ENCODE measurements at places on chromosomes 3 and 15.

GRCh38 chr3:74001436-74001835 lies 376.7 kb upstream of the PDZRN3 start:
- DNase-seq: no peak

DNA sequence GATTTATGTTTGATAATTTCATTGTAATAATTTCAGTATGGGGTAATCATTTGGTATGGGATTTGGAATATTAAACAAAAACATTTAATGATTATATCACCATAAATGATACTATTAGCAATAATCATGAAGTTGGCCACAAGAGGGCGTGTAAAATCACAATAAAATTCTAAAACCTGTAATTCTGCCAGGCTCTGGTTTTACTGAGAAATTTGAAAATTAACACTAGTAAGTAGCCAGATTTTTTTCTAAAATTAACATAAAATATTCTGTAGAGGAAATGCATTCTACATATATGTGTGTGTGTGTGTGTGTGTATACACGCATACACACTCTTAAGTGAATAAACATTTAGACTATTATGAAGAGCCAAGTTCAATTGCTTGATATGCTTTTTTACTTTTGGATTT lies 40.5 kb downstream of the FEZF2 start:
- no peak for DNase-seq

- no peak for DNase-seq
These were observed 76.4 kb upstream of the TRPM1 start for GRCh38 chr15:31177951-31178350.

DNA sequence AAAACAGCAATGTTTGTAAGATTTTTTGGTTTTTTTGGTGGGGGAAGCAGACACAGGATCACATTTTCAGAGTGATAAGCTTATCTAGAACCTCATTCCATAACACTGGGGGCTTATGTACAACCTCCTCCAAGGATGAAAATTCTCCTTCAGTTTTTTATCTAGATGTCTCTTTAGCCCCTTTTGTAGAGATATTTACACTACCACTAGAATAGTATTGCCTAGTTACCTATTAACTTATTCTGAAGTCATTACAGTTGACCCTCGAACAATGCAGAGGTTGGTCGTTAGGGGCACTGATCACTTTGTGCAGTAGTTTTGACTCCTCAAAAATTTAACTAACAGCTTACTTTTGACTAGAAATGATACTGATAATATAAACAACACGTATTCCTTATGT lies 32.8 kb downstream of the IFT57 start:
- DNase-seq: no peak

DNA sequence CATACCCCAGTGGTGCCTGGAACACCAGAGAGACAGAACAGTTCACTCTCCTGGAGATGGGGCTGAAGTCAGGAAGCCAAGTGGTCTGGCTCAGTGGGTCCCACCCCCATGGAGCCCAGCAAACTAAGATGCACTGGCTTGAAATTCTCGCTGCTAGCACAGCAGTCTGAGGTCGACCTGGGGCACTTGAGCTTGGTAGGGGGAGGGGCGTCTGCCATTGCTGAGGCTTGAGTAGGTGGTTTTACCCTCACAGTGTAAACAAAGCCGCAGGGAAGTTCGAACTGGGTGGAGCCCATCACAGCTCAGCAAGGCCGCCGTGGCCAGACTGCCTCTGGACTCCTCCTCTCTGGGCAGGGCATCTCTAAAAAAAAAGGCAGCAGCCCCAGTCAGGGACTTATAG lies 272.0 kb downstream of the KLF13 start:
- no peak for DNase-seq

DNA sequence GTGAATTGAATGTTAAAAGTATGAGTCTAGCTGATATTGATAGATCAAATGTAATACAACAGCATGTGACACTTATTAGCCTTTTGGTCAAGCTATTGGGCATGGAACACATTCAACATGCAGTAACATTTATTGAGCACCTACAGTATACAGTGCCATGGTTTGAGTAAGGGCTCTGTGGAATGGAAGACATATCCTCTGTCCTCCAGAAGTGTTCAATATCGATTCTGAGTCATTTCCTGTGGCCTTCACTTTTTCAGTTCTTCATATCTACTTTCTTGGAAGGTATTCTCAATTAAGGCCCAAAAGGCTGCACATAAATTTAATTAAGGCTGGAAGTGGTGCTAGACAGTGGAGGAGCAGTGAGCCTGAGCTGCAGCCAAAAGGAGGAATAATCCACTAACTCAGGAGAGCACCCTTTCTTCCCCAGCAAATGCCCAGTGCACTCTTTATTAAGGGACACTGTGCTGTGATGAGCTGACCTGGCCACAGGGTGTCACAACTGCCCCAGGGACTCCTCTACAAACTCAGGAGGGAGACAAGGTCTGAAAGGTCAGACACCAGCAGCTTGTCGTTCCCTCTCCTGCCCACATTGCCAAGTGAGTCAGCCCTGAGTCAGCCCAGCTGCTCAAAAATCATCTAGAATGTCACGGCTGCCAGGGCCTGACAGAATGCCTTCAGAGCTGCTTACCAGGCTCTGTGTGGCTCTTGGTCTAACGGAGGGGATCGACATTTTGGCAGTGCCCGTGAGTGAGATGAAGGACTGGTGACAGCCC lies 544.8 kb downstream of the AGBL1 start:
- DNase-seq: no peak

DNA sequence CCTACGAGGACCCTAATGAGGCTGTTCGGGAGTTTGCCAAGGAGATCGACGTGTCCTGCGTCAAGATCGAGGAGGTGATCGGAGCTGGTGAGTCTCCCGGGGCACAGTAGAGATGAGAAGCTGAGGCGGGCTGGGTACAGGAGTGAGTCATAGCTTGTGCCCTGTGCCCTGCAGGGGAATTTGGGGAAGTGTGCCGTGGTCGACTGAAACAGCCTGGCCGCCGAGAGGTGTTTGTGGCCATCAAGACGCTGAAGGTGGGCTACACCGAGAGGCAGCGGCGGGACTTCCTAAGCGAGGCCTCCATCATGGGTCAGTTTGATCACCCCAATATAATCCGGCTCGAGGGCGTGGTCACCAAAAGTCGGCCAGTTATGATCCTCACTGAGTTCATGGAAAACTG lies 17.9 kb downstream of the EPHB3 start:
- no peak for DNase-seq

DNA sequence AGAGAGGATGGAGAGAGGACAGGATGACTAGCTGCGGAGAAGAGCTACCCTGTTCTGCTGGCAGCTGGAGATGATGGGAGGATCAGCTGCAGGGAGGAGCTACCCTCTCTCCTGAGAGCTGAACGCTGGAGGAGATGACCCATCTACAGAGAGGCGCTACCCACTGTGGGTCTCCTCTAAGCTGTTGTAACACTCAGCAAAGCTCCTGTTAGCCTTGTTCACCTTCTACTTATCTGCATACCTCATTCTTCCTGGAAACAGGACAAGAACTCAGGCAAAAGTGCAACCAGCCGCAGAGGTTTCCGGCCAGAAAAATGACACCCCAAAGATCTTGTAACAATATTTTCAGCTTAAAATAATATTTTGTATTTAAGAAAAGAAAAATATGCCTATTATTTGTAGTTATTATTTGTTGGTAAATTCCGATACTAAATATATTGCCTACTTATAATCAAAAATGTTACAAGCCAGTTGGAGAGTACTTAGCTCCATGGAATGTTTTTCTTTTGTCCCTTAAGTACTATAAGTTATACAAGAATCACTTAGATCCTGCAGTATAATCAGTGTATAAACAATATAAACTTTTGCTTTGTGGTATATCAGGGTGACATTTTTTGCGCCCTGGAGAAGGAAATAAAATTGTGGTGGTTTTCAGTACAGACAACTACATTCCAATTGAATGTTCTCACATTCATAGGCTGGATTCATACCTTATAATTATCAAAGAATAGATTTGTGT lies 1188.0 kb upstream of the CADM2 start:
- no peak for DNase-seq

GRCh38 chr15:91980502-91981267 lies 127.2 kb downstream of the SLCO3A1 start:
- DNase-seq: no peak

DNA sequence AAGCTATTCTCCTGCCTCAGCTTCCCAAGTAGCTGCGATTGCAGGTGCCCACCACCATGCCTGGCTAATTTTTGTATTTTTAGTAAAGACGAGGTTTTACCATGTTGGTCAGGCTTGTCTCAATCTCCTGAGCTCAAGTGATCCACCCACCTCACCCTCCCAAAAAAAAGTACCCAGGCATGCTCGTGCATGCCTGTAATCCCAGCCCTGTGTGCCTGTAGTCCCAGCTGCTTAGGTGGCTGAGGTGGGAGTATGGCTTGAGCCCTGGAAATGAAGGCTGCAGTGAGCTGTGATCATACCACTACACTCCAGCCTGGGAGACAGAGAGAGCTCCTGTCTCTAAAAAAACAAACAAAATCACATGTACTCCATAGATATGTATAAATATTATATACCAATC lies 176.5 kb downstream of the SOX2 start:
- DNase-seq: no peak

DNA sequence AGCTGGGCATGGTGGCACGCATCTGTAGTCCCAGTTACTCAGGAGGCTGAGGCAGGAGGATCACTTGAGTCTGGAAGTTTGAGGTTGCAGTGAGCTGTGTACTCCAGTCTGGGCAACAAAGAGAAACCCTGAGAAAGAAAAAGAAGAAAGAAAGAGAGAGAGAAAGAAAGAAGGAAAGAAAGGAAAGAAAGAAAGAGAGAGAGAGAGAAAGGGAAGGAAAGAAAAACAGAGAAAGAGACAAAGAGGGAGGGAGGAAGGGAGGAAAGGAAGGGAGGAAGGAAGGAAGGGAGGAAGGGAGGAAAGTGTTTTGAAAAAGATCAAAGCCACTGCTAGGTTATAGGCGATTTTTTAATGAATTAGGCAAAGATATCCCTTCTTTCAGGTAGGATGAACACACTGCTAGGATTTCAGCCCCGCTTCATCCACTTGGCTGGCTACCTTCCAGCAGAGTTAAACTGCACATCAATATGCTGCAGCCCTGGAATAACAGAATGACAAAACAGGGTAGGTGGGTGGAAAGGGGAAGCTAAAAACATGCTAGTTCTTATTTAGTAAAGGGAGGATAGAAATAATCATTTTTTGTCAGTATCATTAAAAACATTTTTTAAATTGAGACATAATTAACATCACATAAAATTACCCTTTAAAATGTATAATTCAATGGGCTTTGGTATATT lies 12.8 kb upstream of the PPARG start:
- DNase-seq: no peak

DNA sequence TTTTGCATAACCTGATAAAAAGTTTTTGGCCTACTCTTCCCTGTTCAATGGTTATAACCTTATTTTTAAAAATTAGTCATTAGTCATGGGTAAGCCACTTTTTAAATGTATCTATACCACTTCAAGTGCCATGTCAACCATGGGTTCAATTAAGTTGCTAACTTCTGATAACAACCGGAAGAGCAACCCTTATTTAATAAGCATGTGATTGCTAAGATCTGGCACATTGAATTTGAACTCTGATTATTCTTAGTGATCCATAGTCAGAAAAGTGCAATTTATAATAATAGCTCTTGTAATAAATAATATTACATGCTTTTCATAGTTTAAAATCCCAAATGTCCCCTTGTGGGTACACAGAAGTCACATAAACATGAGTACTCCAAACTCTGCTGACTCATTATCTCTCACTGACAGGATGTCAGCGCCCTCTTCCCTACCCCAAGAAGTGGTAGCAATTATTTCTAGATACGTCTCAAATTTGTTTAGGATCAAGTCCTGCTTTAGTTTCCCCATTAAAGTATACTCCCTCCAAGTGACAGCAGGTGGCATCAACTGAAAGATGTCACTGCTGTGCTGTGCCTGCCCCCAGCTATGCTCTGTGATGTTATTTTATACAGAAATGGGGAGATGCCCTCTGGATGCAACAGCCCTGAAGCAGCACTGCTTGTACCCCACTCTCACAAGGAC lies 18.6 kb downstream of the SAMD7 start:
- no peak for DNase-seq

DNA sequence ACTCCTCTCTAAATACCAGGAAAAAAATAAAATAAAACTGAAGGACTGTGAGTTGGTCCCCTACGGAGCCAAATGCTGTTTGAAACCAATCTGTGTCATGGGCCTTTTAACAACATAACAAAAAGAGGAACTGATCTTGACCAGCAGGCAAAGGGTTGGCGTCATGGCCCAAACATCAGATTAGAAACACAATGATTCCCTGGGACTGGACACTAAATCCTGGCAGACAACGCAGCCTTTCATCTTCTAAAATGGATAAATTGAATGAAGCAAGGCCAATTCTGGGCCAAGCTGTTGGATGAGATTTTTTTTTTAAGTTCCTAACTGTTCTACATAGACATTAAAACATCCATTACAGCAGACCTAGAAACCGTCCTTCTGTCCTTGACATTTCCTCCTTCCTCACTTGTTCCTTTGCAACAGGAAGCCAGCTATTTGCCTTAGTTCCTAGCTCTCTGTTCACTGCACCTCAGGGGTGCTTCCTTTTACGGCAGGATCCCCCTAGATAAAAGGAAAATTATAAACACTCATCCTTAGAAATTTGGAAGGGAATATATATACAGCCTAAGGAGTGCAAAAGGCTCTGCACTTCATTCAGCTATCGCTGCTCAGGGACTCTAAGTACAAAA lies 21.6 kb upstream of the TAFA4 start:
- DNase-seq: no peak

DNA sequence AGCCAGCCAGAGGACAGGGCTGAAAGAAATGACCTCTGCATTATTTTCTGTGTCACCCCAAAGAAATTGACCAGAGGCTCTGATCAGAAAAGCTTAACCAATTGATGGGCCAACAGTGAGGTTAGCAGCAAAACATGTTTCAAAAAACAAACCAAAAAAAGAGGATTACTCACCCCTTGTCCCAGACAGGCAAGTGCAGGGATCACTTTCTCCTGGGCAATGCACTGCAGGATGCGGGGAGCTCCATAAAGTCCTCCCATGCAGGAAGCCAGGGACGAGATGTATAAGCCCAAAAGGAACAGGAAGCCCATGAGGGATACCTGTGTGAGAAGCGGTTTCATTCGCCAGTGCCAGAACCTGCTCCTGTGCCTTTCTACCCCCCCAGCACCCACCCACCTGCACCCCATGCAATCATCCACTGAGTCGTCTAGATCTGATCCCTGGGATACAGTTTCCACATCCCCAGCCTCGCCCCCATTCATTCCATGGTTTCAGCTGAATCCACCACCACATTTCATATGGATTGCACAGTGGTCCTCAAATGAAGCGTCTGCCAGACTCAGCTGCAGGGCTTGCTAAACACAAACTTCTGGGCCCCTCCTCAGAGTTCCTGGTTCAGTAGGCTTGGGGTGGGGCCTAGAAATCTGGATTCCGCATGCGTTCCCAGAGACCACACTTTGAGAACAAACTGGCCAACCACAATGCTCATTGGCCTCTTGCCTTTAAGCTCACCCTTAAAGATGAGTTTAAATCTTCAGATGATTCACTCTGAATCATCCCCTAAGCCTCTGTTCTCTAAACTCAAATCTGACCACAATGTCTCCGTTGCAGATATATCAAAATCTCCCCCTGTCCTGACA lies 54.4 kb upstream of the HEG1 start:
- no peak for DNase-seq

DNA sequence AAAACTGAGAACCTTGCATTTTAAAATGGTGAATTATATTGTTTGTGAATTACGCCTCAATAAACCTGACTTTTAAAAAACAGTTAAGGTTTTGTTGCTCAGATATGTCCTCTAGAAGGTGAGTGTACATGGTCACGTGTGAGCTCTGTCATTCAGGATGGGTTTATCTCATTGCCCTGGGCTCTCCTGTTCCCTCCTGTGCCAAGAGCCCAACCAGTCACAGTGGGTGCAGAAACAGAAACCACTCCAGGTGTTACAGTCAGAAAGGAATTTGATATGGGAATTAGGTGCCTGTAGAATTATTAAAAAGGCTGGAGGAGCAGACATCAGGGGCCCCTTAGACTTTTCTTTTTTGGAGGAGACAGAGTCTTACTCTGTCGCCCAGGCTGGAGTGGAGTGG lies 196.4 kb downstream of the STT3B start:
- no peak for DNase-seq
